ENCODE measurements at places on chromosomes 3 and 15.

DNA sequence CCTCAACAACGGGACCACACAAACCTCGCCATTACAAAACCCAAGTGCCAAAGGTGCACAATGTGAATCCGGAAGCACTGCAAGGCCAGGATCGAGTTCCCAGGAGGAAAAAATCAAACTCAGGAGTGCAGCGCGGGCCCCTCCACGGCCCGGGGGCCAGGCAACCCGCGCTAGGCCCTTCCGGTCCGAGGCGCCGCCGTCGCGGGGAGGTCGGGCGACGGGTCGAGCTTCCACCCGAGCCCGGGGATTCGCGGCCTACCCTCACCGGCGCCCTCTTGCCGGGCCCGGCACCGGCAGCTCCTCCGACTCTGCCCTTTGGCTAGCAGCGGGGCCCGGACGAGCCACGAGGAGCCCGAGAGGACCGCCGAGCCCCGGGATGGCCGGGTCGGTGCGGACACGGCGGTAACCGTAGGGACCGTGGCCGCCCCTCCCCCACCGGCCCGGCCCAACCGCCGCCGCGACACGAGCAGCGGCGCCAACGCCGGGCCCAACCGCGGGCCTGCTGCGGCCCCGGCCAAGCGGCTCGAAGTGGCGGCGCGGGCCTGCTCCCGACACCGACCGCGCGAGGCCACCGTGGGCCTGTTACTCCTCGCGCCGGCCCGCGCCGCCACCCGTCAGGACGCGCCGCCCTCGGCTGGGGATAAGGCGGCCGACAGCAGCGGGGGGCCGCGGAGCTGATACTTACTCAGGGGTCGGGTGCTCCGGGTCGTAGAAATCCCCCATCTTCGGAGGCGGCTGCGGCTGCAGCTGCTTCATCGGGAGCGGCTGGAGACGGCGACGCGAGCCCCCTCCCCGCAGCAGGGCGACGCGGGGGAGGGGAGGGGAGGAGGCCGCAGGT, 525 bp downstream of the SETD2 start:
- ATAC-seq, result peak; percentile 61

GRCh38 chr3:44939581-44940036, 36.4 kb downstream of the ZDHHC3 start:
- no peak for ATAC-seq

DNA sequence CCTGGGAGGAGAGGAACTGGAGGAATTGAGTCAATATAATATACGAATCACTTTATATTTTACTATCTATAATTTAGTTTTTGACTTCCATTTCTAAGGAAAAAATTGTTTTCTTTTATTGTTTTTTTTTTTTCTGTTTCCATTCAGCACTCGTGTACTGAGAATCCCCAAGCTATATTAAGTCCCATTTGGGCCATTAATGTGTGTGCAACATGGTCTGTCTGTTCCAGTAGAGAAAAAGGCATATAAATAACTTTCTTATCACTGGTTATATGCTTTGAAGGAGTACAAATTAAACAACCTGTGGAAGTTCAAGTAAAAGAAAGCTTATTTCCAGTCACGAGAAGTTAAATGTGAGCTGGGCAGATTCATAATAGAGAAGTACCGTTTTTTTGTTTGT, 498.9 kb upstream of the TPRG1 start:
- no peak for ATAC-seq

DNA sequence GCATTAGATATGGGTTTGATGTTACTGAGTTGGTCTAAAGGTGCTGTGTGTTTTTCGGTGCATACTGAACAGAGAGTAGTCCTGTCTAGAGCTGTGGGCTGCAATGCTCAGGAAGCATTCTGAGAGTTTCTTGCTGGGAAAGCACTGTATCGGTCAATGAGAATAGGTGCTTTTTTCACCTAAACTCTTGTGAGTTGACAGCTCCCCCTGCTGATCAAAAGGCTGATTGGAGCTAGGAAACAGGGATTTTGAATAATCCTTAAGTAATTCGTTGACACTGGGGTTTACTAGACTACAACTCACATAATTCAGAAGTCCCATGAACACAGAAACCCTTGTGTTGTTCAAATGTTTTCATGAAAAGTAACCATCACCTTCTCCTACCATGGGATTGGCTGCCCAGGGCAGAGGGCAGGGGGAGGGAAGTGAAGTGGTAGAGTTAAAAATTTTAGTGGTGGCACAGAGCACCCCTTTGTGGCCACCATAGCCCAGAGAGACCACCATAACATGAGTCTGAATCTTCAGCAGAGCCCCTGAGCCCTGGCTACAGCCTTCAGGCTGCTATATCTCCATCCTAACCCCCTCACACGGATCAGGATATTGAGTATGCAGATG, 13.0 kb upstream of the MANF start:
- peak; percentile 68 for ATAC-seq

- no peak for ATAC-seq
These were observed 1.9 kb upstream of the ZNF662 start for GRCh38 chr3:42904076-42904475.

GRCh38 chr3:194046995-194047645, 88.8 kb upstream of the HES1 start:
- peak; percentile 54 for ATAC-seq

DNA sequence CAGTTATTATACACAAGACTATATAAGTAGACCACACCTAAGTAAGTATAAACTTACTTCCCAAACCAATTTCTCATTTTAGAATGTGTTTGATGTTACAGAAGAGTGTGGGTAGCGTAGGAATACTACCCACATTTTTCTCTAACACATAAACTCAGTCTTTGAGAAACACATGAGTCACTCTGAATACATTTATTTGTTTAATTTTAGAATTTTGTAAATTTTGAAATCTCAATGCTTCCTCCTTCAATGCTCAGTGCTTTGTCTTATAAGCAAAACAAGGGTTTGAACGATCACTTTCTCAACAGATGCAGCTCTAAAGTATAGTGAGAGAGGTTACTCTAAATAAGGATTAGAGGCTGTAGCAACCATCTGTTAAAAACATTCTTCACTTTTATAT, 700.8 kb downstream of the SI start:
- ATAC-seq, result no peak

DNA sequence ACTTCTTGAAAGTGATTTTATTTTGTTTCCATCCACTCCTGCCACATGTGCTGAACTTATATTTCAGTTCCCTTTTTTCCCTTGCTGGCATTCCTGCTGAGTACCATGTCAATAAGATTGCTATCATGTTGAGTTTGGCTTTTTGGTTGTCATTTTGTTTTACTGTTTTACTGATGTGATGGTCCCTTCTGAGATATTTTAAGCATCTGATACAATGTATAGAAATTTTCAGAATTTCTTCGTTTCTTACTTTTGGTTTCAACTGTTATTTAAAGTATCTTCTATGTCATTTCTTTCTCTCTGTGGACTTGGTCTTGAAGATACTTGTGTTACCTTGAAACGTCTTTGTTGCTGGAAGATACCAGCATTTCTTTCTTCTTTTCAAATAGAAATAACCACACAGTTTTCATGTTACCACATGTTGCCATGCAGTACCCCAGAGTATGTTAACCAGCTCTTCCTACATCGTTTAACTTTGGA, 14.1 kb downstream of the SIDT1 start:
- ATAC-seq, result no peak

GRCh38 chr15:48143856-48144255, 23.1 kb downstream of the SLC24A5 start:
- no peak for ATAC-seq

DNA sequence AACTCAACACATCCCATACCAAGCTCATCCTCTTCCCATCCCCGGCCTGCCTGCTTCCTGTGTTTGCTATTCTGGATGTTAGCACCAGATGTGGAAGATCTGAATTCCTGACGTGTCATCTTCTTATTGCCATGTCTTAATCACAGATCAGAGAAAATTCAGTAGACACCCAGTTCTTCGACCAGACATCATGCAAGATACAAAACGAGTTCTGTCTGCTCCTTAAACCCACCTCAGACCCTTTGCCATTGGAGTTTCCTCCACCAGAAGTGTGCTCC, 52.0 kb downstream of the FGD5 start:
- no peak for ATAC-seq

- ATAC-seq, result peak; percentile 41
These were observed 23.7 kb downstream of the TPRA1 start for GRCh38 chr3:127566833-127567232.

GRCh38 chr3:17749705-17750293, 7.4 kb upstream of the TBC1D5 start:
- peak; percentile 60 for ATAC-seq

DNA sequence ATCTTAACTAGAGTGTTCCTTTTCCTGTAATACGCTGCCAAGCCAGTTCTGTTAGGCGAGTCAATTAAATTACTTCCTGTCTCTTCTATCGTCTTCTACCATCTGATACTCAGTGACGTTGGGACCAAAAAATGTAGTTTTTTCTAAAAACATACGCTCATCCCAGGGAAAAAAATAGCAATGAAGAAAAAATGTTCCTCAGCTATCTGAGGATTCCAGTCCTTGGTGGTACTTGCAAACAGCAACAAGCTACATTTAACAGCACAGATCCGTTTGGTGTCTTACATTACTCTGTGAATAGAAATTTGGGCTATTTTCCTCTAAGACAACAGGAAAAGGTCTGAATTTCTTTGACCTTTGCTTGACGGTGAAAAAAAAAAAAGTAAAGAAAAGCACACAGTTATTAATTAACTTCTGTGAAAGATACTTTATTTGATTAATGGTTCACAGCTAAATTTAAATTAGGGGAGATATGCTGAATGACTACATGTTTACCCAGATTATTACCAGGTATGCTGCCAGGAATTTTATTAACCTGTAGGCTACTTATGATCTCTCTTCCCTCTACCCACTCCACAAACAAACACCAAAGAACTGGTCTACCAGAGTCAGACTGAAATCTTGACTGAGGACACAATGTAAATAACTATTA, 254.4 kb upstream of the ZPLD1 start:
- ATAC-seq, result peak; percentile 46

DNA sequence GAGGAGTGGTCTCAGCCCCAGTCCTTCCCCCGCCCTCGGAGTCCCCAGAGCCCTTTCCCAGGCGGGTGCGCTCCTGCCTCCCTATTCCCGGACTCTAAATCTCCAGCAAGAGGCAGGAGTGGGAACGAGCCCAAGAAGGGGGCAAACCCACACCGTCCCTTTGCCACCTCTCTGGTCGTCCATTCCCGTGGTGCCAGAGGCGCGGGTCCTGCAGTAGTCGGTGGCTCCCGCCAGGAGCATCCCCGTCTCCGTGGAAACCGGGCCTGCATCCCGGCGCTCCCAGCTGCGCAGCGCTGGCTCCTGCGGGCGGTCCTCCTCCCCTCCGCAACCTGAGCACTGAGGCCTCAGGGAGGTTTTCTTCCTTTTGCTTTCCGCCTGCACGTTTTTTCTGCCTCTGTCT, 44.8 kb downstream of the LHFPL4 start:
- no peak for ATAC-seq

GRCh38 chr3:71376911-71377310, 206.6 kb downstream of the FOXP1 start:
- ATAC-seq, result no peak

DNA sequence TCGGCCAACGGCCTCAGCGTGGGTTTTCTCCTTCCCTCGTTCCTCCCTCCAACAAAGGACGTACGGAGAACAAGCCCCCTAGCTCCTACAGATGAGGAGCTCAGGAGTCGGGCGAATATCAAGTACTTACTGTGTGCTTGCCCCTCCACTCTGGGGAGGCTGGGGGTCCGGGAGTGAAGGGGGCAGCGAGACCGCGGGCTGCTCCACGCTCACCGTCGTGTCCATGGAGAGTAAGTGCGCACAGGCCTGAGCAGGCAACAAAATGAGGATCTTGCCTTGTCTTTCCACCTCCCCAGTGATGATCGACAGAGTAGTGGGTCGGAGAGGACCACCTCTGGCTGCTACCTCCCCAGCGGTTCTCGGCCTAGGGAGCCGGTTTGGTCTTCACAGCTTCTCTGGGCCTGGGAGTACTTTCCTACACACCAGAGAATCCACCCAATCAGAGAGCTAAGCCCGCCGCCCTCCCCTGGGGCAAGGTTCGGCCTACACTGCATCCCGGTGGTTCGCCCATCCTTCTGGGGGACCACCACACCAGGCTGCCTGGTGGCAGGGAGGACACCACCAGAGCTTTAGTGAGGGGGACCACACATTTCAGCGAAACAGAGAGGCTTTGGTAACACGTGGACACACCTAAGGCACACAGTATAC, 603 bp upstream of the TRANK1 start:
- ATAC-seq, result peak; percentile 21

GRCh38 chr3:14357463-14357862, 44.9 kb upstream of the SLC6A6 start:
- ATAC-seq, result no peak

- no peak for ATAC-seq
These were observed 22.4 kb downstream of the GYG1 start for GRCh38 chr3:149013726-149014125.

GRCh38 chr3:65170390-65171042, 482.7 kb upstream of the ADAMTS9 start:
- peak; percentile 54 for ATAC-seq

- ATAC-seq, result no peak
These were observed 173.8 kb downstream of the SMAD6 start for GRCh38 chr15:66875588-66876420.

GRCh38 chr3:172607305-172608121, 84.3 kb upstream of the TNFSF10 start:
- peak; percentile 71 for ATAC-seq
